Left lung (tissue), 14 donors: ENCODE measurements at places on chromosomes 2 and 18. TPM values are rescaled to one million over a fixed set of nuclear protein-coding genes. Genes with fewer than 3 reads are reported as not detected.
A peak's percentile ranks its signal among the peaks of the same experiment; 100 is the strongest.

DNA sequence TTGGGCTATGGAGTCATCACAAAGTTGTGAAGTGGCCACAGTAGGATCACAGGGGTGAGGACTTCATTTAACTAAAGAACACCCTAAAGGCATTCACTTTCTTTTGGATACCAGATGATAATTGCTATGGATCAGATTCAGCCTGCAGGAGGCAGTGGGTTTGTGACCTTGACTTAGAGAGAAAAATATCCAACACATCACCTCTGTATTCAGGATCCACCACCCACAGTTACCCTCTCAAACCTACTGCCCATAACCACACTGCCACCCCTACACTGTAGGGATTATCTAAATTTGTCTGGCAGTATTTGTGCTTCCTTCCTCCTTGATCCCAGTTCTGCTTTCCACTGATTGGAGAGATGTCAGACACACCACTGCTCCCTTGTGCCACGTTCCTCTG, 269.4 kb downstream of the MYCN start:
- no peak for DNase-seq

GRCh38 chr2:173693044-173693589, 272.1 kb downstream of the SP3 start:
- no peak for DNase-seq

- no peak for DNase-seq
Measured at GRCh38 chr2:168216351-168217005, 30.9 kb downstream of the STK39 start.

DNA sequence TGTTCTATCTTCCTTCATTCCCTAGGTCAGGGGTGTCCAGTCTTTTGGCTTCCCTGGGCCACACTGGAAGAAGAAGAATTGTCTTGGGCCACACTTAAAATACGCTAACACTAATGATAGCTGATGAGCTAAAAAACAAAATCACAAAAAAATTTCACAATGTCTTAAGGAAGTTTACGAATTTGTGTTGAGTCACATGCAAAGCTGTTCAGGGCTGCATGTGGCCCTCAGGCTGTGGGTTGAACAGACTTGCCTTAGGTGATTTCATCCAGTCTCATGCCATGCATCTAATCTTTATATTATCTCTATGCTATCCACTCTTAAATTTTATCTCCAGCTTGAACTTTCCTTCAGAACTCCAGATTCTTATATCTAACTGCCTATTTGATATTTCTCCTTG, 80.1 kb downstream of the CCDC85A start:
- DNase-seq = no peak

- no peak for DNase-seq
Measured at GRCh38 chr2:9318461-9319337, 104.6 kb downstream of the ITGB1BP1 start.

DNA sequence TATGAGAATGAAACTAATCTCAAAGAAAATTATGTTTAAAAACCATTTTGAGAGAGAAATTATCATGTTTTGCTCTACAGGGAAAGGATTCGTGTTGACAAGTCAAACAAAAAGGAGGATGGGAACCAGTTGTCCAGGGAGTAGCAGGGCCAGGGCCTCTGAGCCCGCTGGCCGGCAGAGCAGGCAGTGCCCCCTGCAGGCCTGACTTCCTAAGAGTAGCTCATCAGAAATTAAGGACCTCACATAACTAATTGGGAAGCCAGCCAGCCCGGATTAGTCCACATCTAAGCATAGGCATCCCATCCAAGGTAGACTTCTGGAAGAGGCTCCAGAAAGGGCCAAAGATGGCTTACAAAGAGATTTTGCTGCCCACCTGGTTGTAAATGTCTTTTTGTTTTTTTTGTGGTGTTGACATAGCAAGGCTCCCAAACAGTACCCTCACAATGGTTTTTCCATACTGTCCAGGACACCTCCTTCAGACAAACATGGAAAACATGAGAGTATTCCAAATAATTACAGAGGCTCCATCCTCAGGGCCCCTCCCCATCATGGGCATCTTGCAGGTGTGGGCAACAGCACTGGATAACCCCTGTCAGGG, 241.2 kb upstream of the TANK start:
- DNase-seq = peak; percentile 65

DNA sequence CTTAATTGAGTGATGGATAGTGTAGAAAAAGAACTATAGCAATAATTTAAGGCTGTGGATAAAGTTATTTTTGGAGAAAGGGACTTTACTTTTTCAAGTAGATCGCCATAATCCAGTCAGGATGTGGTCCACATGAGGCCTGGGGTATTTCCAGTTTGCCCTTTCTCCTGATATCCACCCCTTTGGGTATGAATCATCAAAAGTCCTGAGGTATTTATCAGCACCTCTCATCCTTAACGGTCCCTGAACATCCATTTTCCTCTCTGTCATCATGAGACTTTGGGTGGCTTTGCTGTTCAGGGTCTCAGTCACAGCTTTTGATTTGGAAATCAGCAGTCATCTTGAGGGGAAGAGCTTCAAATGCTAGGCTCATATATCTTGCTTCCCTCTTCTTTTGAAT, 39.3 kb upstream of the ELAC1 start:
- DNase-seq = no peak

The RGPD4 gene
- not detected for polyA plus RNA-seq

The PIEZO2 gene
- 226 TPM for polyA plus RNA-seq
